Mesothelial cell of epicardium (in vitro differentiated cells): ENCODE measurements at places on chromosomes 7 and 10.

DNA sequence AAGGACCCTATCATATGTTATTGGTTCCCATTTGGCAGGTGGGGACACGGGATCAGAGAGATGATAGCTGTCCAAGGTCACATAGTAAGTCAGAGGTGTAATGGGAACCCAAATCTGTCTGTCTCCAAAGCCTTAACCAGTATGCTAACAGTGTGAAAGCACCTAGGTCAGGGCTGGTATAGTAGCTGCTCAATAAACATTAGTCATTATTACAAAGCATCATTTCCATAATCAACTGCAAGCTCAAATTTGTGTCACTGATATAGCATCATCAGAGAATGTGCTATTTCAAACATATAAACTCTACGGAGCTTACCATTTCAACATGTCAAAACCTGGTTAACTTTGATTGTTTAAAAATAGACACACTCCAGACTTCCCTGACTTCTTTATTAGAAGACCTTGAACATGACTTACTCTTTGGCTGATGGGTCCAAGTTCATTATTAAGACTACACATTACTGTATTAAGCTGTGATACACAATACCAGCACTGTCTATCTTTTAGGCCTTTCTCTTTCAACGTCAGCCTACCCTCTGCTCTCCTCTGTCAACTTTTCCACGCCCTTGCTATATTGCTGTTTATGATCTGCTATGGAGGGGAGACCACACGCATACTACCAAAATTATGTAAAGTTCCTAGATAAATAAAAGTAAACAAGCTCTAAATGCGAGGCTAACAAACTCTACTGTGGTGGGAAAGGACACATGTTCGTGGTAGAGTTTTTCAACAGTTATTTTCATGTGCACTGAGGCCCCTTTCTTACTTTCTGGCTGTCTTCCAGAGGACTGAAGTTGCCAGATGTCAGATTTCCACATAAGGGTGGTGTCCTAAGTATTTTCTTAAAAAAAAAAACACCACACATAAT is 33.6 kb downstream of the DNMBP start:
- DNase-seq, result no peak

DNA sequence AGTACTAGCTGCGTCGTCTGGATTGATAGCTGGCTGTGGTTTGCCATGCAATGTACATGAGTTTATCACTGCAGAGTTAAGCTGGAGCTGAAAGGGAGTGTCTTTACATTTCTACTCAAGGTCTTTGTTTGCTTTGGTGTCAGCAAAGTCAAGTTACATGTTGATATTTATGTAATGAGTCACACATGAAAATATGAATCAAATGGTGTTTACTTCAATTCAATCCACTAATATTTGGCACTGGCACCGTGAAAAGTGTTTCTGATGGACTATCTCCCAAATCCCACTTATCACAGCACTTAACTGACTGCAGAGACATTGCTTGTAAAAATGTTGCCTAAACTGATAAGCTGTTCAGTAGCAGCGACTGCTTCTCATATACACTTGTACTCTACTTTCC is 395.9 kb downstream of the TFEC start:
- DNase-seq, result no peak

GRCh38 chr7:30224511-30225062 is 59.8 kb upstream of the ZNRF2 start:
- DNase-seq, result no peak

DNA sequence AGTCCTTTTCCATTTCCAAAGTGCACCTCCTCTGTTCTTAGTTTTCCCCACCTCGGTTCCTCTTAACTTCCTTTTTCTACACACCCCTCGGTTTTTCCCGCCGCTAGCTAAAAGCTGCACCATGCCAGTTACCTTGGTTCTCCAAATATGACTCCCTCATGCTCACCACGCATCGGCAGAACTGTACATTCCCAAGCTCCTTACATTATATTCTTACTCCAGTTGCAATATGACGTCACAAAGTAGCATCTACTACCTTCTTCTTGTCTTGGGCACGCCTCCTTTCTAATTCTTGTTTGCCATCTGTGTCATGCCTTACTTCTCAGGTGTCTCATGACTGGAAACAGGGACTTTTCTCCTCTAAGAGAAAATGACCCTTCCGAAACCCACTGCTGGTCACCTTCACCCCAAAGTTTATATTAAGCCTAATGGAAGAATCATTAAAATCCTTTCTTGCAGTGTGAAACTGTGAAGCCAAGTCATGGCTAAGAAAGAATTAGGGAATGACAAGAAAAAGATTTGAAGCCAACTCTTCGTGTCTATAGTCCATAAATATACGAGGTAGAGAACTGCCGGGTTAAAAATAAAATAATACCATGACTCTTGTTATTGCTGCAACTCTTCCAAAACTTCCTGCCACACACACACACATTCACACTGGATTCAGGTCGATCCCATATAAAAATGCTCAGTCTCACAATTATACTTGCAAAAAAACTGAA is 1.7 kb downstream of the ESYT2 start:
- DNase-seq, result no peak

- DNase-seq, result no peak
Measured at GRCh38 chr10:72263613-72264241, 10.0 kb upstream of the DDIT4 start.

- DNase-seq, result no peak
Measured at GRCh38 chr7:17773289-17773626, 167.0 kb downstream of the SNX13 start.

- DNase-seq, result no peak
Measured at GRCh38 chr10:21401196-21401595, 124.3 kb downstream of the SKIDA1 start.

- DNase-seq, result no peak
Measured at GRCh38 chr7:155943251-155943899, 131.1 kb upstream of the SHH start.

DNA sequence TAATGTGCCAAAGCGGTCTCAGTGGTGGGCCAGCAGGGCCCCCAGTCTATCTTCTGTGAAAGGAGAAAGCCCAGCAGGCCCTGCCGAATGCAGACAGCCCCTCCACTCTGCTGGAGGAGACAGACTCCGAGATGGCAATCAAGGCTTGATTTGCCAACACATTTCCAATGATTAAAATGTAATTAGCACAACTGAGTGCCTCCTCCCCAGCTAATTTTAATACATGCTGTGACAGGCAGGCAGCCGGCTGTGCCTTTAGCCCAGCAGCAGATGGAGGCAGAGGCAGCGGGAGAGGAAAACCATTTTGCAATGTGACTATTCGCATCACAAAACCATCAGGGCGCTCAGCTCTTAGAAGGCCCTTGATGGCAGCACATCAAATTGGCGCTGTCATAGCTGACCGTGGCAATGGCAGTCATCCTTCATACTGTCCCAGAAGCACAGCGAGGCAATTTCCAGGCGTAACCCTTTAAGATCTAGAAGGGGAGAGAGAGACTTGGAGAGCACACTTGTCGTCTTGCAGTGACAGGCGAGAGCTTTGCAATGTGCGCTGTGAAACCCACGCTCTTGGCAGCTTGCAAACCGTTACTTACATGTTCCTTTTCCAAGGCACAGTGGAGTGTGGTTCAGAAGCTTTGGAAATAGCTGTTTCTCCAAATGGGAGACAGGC is 714.8 kb upstream of the GALNT17 start:
- DNase-seq, result no peak

DNA sequence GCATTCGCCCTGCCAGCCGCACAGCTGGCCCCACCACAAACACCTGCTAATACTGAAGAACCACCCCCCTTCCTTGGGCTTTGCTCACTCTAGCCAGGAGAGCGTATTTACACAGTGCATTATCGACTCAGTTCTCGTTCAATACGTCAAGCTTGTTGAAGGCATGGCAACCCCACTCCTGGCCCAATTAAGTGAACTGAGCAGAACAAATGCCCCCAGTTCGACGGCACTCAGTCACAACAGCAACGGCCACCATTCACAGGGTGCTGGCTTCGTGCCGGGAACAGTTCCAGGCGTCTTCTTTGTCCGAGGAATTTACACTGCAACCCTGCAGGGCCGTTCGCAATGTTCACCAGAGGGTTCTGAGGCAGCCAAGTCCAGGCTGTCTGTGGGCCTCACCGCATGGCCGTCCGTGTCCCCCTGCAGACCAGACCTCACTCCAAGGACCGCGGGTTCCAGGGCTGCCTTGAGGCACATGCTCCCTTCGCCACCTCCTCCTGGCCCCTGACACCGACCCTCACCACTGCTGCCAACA is 175.3 kb downstream of the DIP2C start:
- no peak for DNase-seq

DNA sequence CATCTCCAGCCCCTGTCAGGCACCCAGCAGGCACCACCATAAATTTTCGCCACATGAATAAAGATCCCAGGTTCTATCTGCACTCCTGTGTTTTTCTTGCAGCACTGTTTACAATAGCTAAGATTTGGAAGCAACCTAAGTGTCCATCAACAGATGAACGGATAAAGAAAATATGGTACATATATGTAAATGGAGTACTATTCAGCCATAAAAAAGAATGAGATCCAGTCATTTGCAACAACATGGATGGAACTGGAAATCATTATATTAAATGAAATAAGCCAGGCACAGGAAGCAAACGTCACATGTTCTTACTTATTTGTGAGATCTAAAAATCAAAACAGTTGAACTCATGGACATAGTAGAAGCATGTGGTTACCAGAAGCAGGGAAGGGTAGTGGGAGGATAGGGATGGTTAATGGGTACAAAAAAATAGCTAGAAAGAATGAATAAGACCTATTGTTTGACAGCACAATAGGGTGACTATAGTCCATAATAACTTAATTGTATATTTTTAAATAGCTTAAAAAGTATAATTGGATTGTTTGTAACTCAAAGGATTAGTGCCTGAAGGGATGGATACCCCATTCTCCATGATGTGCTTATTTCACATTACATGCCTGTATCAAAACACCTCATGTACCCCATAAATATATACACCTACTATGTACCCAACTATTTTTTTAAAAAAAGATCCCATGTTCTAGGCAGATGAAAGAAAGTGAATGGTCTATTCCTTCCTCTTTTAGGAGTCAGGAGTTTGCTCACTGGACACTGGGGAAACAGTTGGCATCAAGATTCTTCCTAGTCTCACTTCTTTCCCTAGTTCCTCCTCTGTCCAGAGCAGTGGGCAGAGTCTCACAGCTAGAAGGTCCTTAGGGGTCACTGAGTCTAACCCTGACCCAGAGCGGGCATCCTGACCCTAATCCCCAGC is 1.0 kb upstream of the NPFFR1 start:
- DNase-seq, result no peak

DNA sequence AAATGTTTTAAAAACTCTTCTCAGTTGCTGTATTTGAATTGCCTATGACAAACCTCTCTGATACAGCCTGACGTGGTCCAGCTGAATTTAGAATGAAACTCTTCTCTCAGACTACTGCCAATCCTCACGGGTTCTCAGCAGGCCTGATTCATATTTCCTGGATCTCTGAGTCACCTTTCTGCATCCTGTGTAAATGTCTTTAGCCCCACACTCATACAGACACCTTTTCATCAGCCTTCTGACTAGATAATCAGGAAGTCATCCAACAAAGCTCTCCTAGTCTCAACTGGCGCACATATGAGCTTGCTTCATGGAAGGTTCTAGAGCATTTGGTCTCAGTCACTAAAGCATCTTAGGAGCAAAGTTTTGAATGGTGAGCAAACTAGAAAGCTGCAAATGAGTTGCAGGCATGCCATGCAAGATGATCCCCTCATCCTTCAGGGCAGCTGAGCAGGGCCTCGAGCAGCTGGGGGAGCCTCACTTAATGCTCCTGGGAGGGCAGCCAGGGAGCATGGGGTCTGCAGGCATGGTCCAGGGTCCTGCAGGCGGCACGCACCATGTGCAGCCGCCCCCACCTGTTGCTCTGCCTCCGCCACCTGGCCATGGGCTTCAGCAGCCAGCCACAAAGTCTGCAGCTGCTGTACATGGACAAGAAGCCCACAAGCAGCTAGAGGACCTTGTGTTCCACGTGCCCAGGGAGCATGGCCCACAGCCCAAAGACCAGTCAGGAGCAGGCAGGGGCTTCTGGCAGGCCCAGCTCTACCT is 182.8 kb downstream of the ARHGAP12 start:
- no peak for DNase-seq

DNA sequence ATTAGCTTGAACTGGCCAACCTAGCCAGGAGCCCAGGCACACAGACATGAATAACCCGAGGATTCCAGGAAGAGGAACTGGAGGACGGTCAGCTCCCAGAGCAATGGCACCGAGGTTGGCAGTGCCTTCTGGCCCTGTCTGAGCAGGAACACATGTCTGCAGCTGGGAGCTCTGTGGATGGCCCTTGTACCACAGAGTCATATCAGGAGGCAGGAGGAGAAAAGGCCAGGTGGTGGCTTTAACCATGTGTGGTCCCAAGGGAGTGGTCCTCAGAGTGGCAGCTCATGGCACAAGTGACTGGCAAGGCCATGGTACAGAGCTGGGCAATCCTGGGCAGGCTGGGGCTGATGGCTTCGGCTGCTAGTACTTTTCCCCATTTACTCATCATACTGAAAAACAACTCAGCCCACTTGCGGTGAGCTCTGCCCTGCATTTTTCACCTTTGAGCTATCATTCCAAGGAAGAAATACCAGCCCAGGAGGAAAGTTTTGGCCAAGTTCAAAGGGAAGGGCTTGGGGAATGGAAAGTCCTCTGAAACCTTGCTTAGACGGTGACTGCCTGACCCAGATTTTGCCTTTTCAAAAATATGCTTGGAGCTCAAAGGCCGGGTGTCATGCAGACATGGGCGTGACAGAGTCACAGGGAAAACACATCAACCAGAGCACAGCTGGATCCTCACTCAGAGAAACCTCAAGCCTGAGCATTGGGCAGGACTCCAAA is 25.7 kb upstream of the LOXL4 start:
- DNase-seq, result no peak

DNA sequence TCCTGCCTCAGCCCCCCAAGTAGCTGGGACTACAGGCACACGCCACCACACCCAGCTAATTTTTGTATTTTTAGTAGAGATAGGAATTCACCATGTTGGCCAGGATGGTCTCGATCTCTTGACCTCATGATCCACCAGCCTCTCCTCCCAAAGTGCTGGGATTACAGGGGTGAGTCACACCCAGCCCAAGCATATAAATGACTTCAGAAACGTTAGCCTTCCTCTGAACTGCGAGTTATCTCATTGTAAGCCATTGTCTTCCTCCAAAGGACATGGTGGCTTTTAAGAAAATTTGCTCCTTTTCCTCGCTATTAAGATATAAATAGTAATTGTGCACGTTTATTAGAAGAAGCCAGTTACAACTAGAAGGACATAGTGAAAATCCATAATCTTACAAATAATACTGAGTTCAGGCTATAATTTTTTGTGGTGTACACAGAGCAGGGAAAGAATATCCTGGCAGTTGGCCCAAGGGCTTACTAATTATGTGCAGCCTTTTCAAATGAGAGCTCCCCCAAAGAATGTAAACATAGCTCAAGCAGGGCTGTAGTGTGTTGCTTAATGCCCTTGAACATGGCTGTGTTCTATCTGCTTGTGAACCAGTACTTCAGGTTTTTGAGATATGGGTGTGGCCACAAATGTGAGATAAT is 495.8 kb downstream of the PARD3 start:
- DNase-seq, result no peak
